GM12878 (cell line): ENCODE measurements at places on chromosomes 7 and 10. TPM values are rescaled to one million over a fixed set of nuclear protein-coding genes. Genes with fewer than 3 reads are reported as not detected.

Gene STOX1
- 0.58 and 0.67 TPM in 2 replicates for total RNA-seq

Gene C10orf120
- not detected in 2 replicates for total RNA-seq

Gene PKD1L1
- 0.05 and 0.08 TPM in 2 replicates for total RNA-seq

Gene RRP12
- total RNA-seq: 47.7 and 48.3 TPM in 2 replicates

Gene TBX20
- total RNA-seq: not detected in 2 replicates

Gene WDR11
- total RNA-seq: 38.2 and 43.4 TPM in 2 replicates

Gene NRP1
- 0.77 and 1.3 TPM in 2 replicates for total RNA-seq

Gene TMEM176A
- total RNA-seq: not detected in 2 replicates

Gene LRRC27
- 3.3 and 4.5 TPM in 2 replicates for total RNA-seq

Gene NXPH1
- total RNA-seq: not detected in 2 replicates

Gene PNLIPRP3
- total RNA-seq: not detected in 2 replicates

Gene GCK
- 0.24 TPM in 1 of 2 replicates, not detected in the other for total RNA-seq

Gene CFAP43
- total RNA-seq: not detected in 2 replicates

Gene ACSL5
- 40.3 and 40.4 TPM in 2 replicates for total RNA-seq

- H3K27me3 ChIP-seq: no peaks in the 10 kb centered on the region
- no peak for DNase-seq
- H3K36me3 ChIP-seq: no peaks in the 10 kb centered on the region
- H3K4me1 ChIP-seq: no peaks in the 10 kb centered on the region
Observed at GRCh38 chr7:1741751-1742554, 71.9 kb downstream of the ELFN1 start.

DNA sequence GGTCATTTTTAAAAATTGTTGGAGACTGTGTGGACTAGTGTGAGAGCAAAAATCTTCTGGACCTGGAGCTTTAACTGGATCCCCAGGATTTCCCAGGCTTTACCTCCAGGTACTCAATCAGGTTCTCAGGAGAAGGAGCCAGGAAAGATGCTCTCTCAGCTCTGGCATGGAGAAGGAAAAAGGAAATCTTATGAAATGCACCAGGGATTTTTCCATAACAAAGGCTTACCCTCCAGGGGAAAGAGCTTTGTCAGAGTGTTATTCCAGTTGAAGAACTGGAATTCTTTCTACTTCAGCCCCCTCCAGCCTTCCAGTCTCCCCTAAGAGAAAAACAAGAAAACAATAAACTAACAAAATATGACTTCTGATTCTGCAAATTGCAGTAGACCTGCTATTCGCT lies 436.7 kb upstream of the ANKRD30A start:
- H3K27me3 ChIP-seq: no peaks in the 10 kb centered on the region
- H3K36me3 ChIP-seq: no peaks in the 10 kb centered on the region
- no peak overlapping the region for H3K27ac ChIP-seq
- H3K4me3 ChIP-seq: no peak overlapping the region
- H3K4me1 ChIP-seq: no peaks in the 10 kb centered on the region
- DNase-seq: no peak

GRCh38 chr7:124364283-124364682 lies 331.4 kb upstream of the TMEM229A start:
- no peaks in the 10 kb centered on the region for H3K36me3 ChIP-seq
- no peaks in the 10 kb centered on the region for H3K27me3 ChIP-seq
- DNase-seq: no peak

GRCh38 chr10:44312401-44312800 lies 72.5 kb downstream of the CXCL12 start:
- peaks cover 29% of the 10 kb centered on the region for H3K4me1 ChIP-seq
- H3K27ac ChIP-seq: no peak overlapping the region
- no peak for DNase-seq
- no peaks in the 10 kb centered on the region for H3K27me3 ChIP-seq

GRCh38 chr10:72349438-72349837 lies 5.3 kb downstream of the DNAJB12 start:
- peaks cover 10% of the 10 kb centered on the region; the same call in 1 of the 2 replicates for H3K36me3 ChIP-seq
- H3K4me3 ChIP-seq: no peak overlapping the region
- H3K4me1 ChIP-seq: peaks cover 15% of the 10 kb centered on the region
- peak overlapping the region; percentile 20; the same call in 1 of the 2 replicates for H3K27ac ChIP-seq
- no peak for DNase-seq

GRCh38 chr7:95357623-95358022 lies 33.3 kb upstream of the PON1 start:
- DNase-seq: no peak
- no peaks in the 10 kb centered on the region for H3K27me3 ChIP-seq
- H3K4me3 ChIP-seq: no peak overlapping the region

DNA sequence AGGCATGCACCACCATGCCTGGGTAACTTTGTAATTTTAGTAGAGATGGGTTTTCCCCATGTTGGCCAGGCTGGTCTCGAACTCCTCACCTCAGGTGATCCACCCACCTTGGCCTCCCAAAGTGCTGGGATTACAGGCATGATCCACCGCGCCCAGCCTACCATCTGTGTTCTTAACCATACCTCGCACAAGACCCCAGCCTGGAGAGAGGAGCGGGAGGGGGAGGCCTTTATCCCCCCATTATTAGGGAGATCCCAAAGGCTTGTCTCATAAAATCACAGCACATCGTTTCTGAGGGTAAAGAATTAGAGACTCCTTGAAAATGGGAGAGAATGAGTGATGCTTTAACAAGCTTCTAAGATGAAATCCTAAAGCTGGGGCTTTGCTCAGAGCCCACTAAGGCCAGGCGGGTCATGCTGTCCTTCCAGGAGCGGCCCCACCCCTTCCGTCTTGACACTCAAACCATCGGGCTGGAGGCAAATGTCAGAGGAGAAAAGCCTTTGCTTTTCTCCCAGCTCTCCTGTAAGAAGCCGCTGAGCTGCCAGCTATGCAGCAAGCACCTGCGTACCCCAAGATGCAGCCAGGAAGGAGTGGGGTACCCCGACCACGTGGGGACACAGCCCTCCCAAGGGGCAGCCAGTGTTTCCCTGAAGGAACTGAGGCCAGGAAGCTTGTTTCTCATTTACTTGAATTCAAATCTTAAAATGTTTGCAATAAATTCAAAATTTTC lies 339.7 kb downstream of the PTPRN2 start:
- no peaks in the 10 kb centered on the region for H3K27me3 ChIP-seq
- H3K4me1 ChIP-seq: no peaks in the 10 kb centered on the region
- H3K27ac ChIP-seq: no peak overlapping the region
- no peaks in the 10 kb centered on the region for H3K36me3 ChIP-seq
- H3K4me3 ChIP-seq: no peak overlapping the region

DNA sequence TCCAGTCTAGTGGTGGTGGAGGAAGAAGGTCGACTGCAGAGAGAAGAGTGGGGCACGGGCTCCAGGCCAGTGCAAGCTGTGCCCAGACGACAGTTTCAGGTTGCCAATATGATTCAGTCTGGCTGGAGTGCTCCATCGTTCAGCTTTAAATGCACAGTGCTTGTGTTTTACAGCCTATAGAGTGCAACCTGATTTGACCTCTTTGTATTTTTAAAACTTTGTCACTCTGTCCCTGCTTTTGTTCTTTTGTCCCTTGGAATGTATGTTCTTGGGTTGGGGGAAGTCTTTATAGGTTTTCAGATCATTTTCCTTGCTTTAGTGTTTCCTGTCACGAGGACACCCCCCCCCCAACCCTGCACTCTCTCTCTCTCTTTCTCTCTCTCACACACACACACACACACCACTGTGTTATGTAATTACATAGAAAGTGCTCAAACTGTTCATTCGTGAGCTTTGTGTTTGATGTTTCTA lies 198.0 kb downstream of the CAMK1D start:
- no peaks in the 10 kb centered on the region for H3K4me1 ChIP-seq
- H3K27me3 ChIP-seq: no peaks in the 10 kb centered on the region
- no peaks in the 10 kb centered on the region for H3K36me3 ChIP-seq
- no peak overlapping the region for H3K4me3 ChIP-seq

- H3K27ac ChIP-seq: no peak overlapping the region
- no peaks in the 10 kb centered on the region for H3K4me1 ChIP-seq
- no peak for DNase-seq
- H3K36me3 ChIP-seq: no peaks in the 10 kb centered on the region
- H3K4me3 ChIP-seq: no peak overlapping the region
Observed at GRCh38 chr7:103937680-103938079, 51.8 kb downstream of the RELN start.

DNA sequence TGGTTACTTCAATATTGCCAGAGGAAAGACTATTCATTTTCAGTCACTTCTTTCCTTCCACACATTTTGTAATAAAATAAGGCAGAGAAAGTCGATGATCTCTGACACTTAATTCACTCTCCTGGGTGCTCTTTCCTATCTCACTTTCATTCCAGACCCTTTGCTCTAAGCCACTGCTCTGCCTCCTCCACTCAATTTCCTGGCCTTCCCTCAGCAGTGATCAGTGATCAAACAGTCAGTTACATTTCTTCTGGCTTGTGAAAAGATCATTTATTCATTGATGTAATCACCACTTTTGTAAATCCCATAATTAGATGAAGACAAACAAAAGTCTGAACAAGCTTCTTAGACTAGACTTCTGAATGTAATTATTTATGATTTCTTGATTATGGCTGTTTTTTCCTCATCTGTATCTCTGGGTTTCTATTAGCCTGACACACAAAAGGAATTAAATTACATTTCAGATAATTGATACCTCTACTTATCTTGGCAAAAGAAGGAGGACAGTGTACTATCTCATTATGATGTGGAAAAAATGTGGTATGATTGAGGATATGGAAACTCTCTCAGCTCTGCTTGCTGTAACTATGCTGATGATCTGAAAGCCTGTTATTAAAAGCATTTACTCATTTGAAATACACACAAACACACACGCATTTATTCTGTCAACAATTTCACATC lies 1102.3 kb downstream of the GRM8 start:
- no peak for DNase-seq
- no peak overlapping the region for H3K27ac ChIP-seq
- H3K4me3 ChIP-seq: no peak overlapping the region
- H3K36me3 ChIP-seq: no peaks in the 10 kb centered on the region

GRCh38 chr10:76509446-76509845 lies 1078.0 kb downstream of the LRMDA start:
- H3K4me1 ChIP-seq: no peaks in the 10 kb centered on the region
- H3K27me3 ChIP-seq: no peaks in the 10 kb centered on the region
- H3K36me3 ChIP-seq: no peaks in the 10 kb centered on the region
- H3K4me3 ChIP-seq: no peak overlapping the region
- DNase-seq: no peak

- peak within 1 kb of the TSS; percentile 73 for H3K4me3 ChIP-seq
- peaks cover 5% of the 10 kb centered on the region for H3K4me1 ChIP-seq
- H3K36me3 ChIP-seq: no peaks in the 10 kb centered on the region
- H3K27ac ChIP-seq: no peak within 1 kb of the TSS
- no peak for DNase-seq
- peaks cover 16% of the 10 kb centered on the region for H3K27me3 ChIP-seq
Observed at GRCh38 chr7:121328508-121329190, at the start of gene WNT16. TSS of gene WNT16 (plus strand) at chr7:121329000. CDS start at chr7:121329293, 293 bp downstream.

GRCh38 chr10:32577448-32577847 lies 131.5 kb downstream of the CCDC7 start:
- H3K4me3 ChIP-seq: no peak overlapping the region
- H3K4me1 ChIP-seq: no peaks in the 10 kb centered on the region
- no peak overlapping the region for H3K27ac ChIP-seq

- no peak for DNase-seq
- H3K27ac ChIP-seq: no peak overlapping the region
- no peaks in the 10 kb centered on the region for H3K27me3 ChIP-seq
- H3K4me1 ChIP-seq: no peaks in the 10 kb centered on the region
- no peaks in the 10 kb centered on the region for H3K36me3 ChIP-seq
- no peak overlapping the region for H3K4me3 ChIP-seq
Observed at GRCh38 chr10:89469517-89469916, 55.1 kb downstream of the IFIT5 start.

DNA sequence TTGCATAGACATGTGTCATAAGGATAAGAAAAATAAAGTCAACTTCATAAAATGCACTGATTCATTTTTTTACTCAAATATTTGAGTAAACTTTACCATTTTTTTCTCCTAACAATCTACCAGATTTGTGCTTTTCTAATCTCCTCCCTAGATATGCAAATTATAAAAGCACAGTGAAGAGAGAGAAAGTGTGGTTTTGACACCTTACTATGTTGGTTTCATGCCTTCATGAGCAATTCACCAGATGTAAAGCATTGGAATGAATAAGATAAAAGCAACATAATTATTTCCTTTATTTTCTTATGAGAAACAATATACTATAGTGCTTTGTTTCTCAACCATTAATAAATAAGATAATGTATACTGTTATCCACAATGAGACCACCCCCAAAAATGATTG lies 432.5 kb upstream of the PCDH15 start:
- no peaks in the 10 kb centered on the region for H3K4me1 ChIP-seq
- H3K27ac ChIP-seq: no peak overlapping the region
- no peak overlapping the region for H3K4me3 ChIP-seq
- H3K36me3 ChIP-seq: no peaks in the 10 kb centered on the region

DNA sequence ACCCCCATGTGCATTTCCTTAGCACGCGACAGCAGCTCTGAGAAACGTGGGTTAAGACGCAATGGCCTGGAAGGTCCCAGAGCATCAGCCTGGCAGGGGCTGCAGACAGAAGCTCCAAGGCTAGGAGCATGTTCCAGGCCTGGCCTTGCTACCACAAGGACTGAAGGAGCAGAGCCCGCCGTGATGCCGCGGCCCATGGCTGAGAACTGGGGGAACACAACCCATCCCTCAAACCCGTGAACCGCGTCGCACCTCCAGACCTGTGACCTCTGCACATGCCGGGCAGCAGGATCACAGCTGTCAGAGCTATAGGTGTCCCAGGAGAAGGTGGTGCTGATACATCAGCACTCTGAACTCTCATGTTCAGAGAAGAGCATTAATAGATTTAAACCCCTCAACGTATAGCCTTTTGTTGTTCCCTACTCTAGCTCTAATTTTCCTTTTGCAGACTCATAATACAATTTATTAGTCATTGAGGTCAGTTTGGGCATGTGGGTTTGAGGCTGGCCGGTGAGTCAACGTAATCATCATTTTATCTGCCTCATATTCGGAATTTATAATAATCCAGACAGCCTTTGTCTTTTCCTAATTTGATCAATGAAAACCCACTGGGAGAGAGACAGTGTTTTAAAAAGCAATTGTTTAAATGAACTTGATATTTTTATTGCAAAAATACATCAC lies 222.5 kb upstream of the TCERG1L start:
- DNase-seq: no peak
- H3K27me3 ChIP-seq: no peaks in the 10 kb centered on the region
- H3K36me3 ChIP-seq: no peaks in the 10 kb centered on the region

GRCh38 chr7:108452707-108453106 lies 3.5 kb downstream of the NRCAM start:
- H3K36me3 ChIP-seq: no peaks in the 10 kb centered on the region
- DNase-seq: no peak
- H3K27ac ChIP-seq: no peak overlapping the region
- peaks cover 14% of the 10 kb centered on the region for H3K27me3 ChIP-seq
